ENCODE measurements at places on chromosomes 4 and X.

DNA sequence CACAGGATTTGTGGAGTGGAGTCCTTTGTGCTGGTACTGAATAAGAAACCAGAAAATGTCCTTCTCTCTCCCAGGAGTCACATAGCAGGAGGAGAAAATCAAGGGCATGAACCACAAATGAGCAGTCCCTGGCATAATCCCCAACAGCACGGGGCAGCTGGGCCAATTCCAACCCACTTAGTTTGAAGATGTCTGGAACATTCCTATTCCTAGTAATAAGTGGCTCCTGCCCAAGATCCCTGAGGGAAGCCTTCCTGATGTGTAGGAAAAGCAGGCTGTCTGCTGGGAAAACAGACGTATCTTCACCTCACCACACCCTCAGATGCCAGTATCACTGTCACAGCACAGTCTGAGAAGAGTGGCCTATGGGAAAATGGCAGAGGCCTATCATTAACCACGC is 182.8 kb upstream of the MAP3K15 start:
- no peak for DNase-seq

- no peak for DNase-seq
These were observed 50.3 kb upstream of the OTUD4 start for GRCh38 chr4:145230726-145231125.

DNA sequence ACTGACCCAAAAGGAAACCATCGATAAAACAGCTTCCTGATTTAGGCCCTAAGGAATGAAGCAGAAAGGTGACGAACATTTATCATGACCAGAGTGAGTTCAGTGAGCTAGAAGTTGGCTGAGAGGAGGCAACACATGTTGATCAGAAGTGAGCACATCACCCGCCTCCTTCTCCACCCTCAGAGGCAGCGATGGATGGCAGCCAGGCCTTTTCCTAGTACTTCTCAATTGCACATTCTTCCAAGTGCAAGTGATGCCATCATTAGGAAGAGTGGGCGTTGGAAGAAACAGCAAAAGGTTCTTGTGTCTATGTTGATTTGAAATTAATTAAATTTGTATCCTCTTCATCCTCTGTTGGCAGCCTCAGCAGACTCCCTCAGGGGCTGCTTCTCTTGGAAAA is 51.7 kb downstream of the TMEM154 start:
- DNase-seq: no peak

- no peak for DNase-seq
These were observed 86.3 kb downstream of the PDLIM5 start for GRCh38 chr4:94537921-94538628.

DNA sequence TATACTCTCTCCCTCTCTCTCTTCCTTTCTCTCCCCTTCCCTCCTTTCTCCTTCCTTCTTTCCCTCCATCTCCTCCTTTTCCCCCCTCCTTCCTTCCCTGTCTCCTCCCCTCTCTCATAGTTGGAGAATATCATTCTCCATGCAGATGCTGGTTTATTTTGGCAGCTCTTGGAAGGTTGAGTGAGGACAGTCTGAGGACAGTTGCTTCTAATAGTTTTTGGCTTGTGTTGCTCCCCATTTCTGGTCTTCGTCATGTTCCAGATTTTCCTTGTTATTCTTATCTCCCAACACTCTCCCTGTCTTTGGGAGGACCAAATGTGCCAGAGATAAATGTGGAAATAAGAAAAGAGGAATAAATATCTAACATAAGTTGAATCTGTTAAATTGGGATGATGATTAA is 263.0 kb downstream of the FRMPD4 start:
- DNase-seq: no peak

DNA sequence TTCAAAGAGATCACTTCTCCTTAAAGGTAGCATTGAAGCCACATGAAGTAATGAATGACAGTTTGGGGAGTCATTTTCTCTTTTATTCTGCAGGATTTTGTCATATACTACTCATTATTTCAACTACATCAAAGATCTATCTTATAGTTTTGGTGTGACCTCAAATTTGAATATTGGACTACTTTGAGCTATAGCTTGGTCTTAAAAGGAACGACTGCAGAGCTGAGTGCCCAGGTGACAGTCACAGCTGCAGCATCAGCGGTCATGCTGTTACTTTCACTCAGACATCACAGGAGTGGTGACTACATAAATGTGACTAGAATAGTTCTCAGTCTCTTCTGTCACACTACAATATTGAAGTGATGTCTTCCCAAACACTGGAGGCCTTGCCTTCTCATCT is 10.7 kb upstream of the SPCS3 start:
- no peak for DNase-seq

DNA sequence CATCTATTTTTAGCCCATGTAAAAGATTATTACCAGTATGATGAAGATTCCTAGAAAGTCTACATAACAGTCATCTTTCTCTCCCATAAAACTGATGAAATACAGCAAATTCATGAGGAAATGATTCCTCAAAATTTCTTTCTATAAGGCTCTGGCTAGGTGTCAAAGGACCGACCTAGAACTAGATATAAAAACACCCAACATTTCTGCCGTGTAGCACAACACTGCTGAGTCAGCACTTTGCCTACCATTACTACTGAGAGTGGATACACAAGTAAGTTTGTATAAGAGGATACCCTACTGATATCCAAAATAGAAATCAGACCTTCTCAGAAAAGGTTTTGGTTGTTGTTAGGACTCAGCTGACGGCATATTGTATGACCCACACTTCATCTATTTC is 24.7 kb downstream of the TMEM47 start:
- DNase-seq: no peak

GRCh38 chr4:78100060-78100459 is 42.9 kb downstream of the FRAS1 start:
- no peak for DNase-seq

GRCh38 chrX:10393899-10394298 is 226.5 kb downstream of the MID1 start:
- no peak for DNase-seq

DNA sequence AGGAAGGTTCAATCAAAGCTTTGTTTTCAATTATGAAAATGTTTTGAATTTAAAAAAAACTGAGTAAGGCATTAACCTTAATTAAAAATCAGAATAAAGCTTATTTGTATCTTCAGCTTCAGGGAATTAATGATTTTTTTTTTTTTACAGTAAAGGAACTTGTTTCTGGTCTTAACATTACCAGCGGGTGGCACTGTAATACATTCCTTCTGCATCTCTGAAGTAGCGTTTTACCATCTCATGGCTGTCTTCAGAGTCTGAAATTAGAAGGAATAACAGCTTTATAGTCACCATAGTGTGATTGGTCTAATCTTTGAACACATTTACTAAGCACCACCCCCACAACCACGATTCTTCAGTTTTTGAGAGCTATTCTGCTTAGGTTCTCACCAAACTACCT is 102.6 kb downstream of the IL1RAPL2 start:
- no peak for DNase-seq

DNA sequence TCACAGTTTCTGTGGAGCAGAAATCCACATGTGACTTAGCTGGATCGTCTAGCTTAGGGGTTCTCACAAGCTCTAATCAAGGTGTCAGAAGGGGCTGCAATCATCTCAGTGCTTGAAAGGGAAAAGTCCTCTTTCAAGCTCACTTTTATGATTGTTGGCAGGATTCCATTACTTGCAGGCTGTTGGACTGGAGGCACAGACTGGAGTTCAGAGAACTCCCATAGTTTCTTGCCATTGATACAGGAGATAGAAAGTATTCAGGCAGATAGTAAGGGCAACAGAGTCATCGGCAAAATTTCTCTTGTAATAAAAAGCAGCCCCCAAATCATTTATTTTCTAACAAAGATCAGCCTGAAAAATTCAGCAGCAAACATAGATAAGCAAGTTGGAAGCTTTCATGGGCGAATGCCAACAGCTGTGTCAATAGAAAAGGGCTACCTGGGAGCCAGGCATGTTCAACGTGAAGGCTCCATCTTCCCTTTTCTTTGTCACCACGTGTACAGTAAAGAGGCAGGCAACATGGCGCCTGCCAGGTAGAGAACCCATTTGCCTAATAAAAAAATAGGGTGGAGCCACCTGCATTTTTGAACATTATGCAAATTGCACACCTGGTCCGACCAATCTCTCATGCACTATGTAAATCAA is 64.4 kb downstream of the CXCL13 start:
- DNase-seq: no peak

GRCh38 chr4:54553001-54553400 is 104.8 kb upstream of the KIT start:
- no peak for DNase-seq

DNA sequence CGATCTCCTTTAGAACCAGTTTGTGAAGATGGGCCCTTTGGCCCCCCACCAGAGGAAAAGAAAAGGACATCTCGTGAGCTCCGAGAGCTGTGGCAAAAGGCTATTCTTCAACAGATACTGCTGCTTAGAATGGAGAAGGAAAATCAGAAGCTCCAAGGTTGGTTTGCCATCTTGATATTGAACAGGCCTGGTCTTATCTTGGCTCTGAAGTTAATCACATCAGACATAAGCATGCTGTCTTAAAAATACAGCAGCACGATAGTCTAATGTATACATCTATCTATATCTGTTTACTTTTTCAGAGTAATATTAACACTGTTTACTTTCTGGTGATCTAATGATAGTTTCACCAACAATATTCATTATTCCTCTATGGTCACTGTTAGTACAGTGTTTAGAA is 129.8 kb downstream of the PTTG2 start:
- no peak for DNase-seq

DNA sequence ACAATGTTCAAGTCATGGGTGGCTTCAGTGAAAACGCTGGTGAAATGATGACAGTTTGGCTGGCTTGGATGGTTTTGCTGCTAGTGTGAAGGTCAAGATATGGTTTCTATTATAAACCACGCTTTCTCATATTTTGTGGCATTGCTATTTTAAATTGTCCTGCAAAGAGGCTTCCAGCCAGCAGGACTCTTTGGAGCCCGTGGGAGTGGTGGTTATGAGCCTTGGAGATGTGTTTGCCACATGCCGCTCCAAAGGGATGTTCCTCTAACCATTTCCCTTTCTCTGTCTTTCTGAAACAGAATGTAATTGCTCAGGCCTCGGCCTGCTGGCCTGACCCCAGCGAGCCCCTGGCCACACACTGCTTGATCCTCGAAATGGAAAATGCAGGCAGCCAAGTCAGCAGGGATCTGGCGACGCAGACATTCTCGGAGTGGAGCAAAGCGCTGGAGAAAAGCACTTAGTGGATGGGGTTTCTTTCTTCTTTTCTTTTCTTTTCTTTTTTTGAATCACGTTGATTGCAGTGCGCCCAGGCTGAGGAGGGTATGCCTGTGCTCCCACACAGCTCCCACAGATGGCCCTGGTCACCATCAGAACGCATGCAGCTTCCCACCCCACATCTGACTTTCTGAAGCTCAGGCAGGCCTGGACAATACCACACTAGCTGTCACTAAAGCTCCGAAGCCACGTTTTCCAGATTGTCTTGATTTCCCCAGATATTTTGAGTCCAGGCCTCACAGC is 114.0 kb downstream of the ENPP6 start:
- DNase-seq: no peak

- DNase-seq: no peak
These were observed 184.9 kb downstream of the KIT start for GRCh38 chr4:54842656-54843055.

DNA sequence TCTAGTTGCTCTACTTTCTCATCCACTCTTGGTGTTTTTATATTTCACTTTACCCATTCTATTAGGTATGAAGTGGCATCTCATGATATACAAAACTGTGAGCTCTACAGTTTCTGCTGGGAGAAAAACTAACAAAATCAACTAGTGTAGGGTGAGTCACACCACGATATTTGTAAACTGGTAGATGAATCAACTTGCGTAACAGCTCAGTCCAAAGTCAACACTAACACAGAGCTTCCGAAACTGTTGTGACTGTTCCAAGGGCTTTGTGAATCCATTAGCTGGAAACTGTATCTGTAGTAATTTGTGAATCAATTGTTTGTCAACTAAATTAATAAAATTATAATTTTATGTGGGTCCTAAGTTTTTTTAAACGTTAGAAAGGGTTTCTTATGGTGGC is 119.8 kb upstream of the TSPAN5 start:
- no peak for DNase-seq

- DNase-seq: no peak
These were observed 275.6 kb downstream of the SMARCA1 start for GRCh38 chrX:129247642-129248041.

GRCh38 chr4:138977524-138977923 is 38.1 kb upstream of the NOCT start:
- DNase-seq: peak; percentile 63

DNA sequence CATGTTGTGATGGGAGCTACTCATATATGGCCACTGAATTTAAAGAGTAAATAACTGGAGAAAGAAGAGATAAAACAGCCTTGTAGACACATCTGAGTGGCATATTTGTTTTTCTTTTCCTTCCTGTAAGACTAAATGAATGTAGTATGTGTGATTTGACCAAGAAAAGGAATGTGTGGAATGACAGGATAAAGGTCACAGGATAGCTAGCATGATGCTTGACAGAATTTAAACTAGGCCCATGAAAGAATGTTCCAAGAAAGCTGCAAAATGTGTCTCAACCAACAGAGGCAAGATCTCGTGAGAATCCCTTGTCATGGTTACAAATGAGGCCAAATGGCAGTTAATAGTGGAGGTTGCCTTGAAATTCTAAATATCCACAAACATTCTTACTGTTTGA is 137.0 kb downstream of the KCNIP4 start:
- DNase-seq: no peak

DNA sequence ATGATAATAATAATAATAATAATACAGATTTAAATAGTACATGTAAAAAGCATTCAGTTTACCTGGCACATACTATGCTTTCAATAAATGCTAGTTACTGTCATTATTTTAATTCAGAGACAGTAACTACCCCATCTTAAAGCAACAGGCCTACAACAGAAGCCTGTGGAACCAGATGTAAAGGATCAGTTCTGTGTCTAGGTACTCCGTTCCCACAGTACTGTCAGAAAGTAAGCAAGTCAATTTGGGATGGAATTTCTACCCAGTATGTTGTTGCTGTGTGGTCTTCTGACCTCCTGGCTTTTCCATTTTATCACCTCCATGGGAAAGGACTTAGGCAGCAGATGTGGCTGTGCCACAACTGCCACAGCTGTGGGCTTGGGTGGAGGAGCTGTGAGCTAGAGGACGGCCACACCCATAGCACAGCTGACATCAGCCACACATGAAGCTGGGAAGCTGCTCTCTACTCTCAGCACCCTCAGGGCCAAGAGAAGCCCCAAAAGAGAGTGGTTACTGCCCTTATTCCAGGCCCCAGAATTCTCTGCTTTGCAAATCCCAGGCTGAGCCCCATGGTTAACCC is 102.8 kb downstream of the CBR4 start:
- no peak for DNase-seq

DNA sequence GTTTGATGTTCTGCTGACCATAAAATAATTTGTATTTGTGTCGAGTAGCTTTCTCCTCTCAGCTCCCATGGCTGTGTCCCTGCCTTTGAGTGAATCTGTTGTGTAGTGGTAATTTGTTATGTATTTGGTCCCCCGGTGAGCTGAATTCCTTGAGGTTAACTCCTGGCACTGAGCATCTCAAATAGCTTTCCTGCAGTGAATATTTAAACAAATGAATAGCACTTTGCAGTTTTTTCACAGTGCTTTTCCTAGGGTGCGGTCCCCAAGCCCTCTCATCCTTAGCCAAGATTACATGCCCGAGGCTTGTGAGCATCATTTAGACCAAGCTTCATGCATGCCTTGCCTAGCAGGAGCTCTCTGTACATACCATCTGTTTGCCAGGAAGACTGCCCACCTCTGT is 74.2 kb downstream of the CLDN34 start:
- DNase-seq: no peak

- DNase-seq: peak; percentile 22
These were observed 80.3 kb upstream of the DCLK2 start for GRCh38 chr4:149997881-149998421.
